ENCODE measurements at places on chromosomes 6 and 20.

DNA sequence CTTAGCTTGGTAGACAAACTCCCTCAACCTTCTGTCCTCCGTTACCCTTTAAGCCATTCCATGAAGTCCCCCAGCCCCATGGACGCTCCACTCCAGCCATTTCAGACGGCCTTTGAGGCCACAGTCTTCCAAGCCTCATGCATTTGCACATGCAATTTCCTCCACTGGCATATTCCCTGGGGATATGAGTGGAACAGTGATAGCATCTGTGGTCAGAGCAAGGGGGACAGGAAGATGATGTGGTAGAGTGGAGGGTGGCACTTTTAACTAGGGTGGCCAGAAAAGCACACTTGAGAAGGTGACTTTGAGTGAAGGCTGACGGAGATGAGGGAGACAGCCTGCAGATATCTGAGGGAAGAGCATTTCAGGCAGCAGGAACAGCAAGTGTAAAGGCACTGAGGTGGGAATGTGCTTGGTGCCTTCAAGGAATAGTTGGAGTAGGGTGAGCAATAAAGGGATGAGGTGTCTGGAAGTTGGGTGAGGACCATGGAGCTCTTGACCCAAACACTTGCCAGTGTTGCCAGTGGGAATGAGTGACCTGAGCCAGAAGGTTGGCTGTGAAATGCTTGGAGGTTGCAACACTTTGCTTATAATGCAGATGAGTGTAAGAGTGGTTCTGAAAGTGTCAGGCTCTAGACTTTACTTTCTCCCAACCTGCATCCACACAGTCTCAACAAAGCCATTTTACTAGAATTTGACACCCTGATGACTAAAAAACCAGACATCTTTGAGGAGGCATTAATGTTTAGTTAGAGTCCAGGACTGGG lies 275.6 kb upstream of the SUPT3H start:
- DNase-seq = no peak

- no peak for DNase-seq
These were observed 111.1 kb upstream of the CCDC28A start for GRCh38 chr6:138662471-138662870.

GRCh38 chr6:147065786-147066185 lies 138.4 kb upstream of the STXBP5 start:
- no peak for DNase-seq

DNA sequence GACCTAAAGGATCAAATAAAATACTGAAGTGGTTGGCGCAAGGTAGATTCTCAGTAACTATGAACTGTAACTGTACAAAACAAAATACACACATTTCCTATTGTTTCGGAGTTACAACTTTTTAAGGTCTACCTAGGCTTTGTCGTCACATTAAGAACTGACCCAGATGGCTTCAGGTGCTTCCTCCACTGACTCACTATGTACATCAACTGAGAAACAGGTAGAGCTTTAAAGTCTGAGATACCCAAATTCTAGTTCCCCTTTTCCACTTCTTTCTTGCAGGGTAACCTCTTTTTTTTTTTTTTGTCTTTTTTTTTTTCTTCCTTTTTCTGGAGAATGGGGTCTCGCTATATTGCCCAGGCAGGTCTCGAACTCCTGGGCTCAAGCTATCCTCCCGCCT lies 5.5 kb downstream of the SNRPB start:
- DNase-seq = no peak

- DNase-seq = no peak
These were observed 109.4 kb downstream of the TNFAIP3 start for GRCh38 chr6:137976430-137976829.

- DNase-seq = peak; percentile 44
These were observed 19.6 kb upstream of the FERMT1 start for GRCh38 chr20:6142348-6142993.

- DNase-seq = no peak
These were observed 26.8 kb downstream of the SUN5 start for GRCh38 chr20:32977281-32978008.

- no peak for DNase-seq
These were observed 36.3 kb downstream of the COX4I2 start for GRCh38 chr20:31673943-31674463.

GRCh38 chr20:32611286-32611685 lies 26.2 kb upstream of the NOL4L start:
- no peak for DNase-seq
